ENCODE measurements at places on chromosomes 12 and 14.

GRCh38 chr14:36976571-36977023 lies 195.8 kb downstream of the SLC25A21 start:
- DNase-seq, result no peak

GRCh38 chr12:24414480-24414879 lies 465.0 kb upstream of the SOX5 start:
- peak; percentile 46 for DNase-seq

GRCh38 chr12:81294325-81295190 lies 216.7 kb downstream of the ACSS3 start:
- no peak for DNase-seq

DNA sequence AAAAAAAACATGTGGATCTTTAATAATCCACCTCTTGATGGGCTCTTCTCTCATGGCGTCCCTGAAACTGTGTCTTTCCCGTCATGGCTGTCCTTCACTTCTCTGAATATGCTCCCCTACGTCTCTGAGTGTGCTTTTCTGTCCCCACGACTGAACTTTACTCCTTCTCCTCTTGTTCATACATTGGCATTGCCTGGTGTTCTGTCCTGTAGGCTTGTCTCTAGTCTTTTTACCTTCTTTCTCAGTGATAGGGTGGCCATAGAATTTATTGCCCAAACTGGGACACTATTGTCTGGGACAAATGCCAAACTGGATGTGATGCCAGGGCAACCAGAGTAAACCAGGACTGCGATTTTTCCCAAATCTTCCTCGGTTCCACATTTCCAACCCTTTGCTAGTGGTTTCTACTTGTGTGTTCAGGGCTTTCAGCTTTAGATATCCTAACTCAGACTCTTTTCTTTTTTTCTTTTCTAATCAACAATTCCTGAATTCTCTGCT lies 202.2 kb downstream of the ATP23 start:
- no peak for DNase-seq

DNA sequence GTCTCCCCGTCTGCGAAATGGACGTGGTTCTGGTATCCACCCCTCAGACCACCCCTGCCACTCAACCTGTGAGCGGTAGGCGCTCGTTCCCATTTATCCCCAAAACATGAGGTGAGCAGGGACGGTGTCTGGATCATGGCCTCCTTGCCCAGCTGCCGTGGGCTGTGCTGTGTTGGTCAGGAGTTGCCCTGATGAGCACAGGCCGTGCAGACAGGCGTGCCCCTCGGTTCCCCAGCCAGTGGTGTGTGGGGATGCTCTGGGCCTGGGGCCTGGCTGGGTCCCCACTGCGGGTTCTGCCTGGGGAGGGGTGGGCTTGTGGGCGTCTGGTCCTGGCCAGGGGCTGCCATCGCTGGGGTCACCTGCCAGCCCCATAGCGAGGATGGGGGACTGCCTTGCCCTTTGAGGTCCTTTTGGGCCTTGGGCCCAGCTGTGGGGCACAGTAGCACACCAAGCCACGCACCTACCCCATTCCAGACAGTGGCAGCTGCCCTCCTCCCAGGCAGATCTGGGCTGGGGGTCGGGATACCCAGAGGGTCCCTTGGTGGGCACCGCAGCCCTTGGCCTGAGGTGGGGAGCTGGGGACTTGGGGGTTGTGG lies 11.3 kb upstream of the PUS1 start:
- no peak for DNase-seq

DNA sequence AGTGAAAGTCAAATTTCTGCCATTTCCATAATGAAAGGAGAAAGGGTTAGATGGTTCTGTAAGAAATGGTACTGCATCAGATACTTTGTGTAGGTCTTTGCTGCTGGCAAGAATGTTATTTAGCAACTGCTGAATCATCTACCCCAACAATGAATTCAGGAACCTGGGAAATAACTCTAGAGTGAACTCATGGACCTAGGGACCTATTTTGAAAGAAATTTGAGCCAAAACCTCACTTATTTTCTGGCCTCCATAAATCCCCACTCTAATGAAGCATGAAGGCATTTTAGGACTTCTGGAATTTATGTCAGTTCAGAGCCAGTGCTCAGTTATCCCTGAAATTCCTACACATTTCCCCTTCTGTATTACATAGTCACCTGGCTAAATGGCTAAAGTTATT lies 50.9 kb upstream of the CPNE8 start:
- no peak for DNase-seq

DNA sequence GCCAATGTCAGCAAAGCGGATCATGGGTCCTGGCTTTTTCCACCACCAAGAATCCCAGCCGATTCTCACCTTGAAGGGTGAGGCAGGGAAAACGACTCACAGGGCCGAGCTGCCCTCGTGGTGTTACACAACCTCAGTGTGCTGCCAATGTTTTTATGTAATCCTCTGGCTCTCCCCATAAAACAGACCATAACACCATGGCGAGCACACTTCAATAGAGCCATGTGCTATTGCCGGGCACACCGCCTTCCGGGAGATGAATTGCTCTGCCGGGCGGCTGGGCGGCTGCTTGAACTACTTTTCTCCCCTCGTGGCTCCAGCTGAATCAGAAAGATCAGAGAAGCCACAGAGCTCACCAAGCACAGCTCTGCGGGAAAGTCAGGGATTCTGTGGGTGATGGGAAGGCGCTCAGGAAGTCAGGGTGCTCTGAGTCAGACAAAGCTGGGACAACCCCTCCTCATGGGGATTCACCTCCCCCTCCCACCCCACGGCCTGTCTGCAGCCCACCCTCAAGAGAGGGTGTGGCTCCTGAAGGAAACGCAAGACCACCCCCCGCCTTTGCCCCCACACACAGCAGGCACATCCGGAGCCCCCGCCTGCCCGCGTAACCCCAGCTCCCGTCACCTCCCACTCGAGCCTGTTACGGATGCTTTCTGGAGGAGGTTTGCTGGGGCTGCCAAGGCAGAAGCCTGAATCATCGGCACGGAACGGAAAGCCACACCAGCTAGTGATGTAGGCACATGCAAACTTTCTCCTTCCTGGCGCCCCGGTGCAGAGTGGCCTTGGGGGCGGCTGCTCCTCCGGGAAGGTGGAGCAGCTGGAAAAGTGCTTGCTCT lies 1.8 kb downstream of the GALNT9 start:
- DNase-seq, result no peak
